ENCODE measurements at places on chromosomes 1 and 21. TPM values are rescaled to one million over a fixed set of nuclear protein-coding genes. Genes with fewer than 3 reads are reported as not detected.

DNA sequence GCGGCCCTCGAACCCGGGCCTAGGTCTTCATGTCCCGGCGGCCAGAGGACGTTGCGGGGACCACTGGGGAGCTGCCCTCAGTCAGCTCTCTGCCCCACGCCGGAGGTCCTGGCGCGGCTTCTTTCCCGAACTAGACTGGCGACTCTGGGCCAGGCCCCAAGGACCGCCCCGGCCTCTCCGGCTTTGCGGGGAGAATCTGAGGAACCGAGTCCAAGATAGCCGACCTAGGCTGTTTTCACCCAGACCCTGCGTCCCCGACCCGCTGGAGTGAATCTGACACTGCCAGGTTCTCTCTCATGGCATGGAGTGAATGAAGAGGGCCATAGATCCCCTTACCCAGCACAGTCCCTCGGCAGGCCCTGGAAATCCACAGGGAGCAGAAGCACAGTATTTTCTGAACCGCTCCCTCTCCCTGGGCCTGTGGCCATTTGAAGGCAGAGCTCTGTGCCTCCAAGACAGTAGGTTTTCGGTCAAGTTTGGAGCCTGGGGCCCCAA is 9.9 kb upstream of the BARHL2 start:
- peaks cover 5% of the 10 kb centered on the region for H3K27me3 ChIP-seq
- H3K27ac ChIP-seq, result no peak overlapping the region
- no peak for DNase-seq
- H3K36me3 ChIP-seq, result no peaks in the 10 kb centered on the region
- no peak overlapping the region for H3K4me3 ChIP-seq
- peaks cover under 1% of the 10 kb centered on the region for H3K4me1 ChIP-seq

- no peaks in the 10 kb centered on the region for H3K36me3 ChIP-seq
- no peak overlapping the region for H3K27ac ChIP-seq
- H3K4me1 ChIP-seq, result peaks cover 24% of the 10 kb centered on the region
- DNase-seq, result no peak
- H3K4me3 ChIP-seq, result peak overlapping the region; percentile 78
- no peaks in the 10 kb centered on the region for H3K27me3 ChIP-seq
Observed at GRCh38 chr1:64472040-64472376, 2.1 kb downstream of the CACHD1 start.

- H3K4me3 ChIP-seq, result no peak overlapping the region
- H3K27me3 ChIP-seq, result no peaks in the 10 kb centered on the region
Observed at GRCh38 chr1:25117233-25117823, 115.0 kb downstream of the SYF2 start.

DNA sequence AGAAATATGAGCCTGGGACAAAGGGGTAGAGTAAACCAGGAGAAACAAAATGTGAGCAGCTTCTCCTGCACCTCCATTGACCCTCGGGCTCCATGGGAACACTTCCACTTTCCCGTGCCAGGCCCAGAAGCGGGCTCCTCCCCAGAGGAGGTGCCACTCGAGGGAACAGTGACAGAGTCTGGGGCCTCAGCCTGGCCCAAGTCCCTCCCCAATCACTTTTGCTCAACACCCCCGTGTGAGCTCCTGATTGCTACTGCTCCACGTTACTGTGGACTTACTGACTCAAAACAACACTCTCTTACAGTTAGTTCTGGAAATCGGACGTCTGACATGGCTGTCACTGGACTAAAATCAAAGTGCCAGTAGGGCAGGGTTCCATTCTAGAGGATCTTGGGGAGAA is 17.7 kb upstream of the KLHDC7A start:
- no peak overlapping the region for H3K4me3 ChIP-seq
- no peaks in the 10 kb centered on the region for H3K36me3 ChIP-seq
- H3K27ac ChIP-seq, result no peak overlapping the region
- DNase-seq, result no peak
- peaks cover 33% of the 10 kb centered on the region for H3K27me3 ChIP-seq

DNA sequence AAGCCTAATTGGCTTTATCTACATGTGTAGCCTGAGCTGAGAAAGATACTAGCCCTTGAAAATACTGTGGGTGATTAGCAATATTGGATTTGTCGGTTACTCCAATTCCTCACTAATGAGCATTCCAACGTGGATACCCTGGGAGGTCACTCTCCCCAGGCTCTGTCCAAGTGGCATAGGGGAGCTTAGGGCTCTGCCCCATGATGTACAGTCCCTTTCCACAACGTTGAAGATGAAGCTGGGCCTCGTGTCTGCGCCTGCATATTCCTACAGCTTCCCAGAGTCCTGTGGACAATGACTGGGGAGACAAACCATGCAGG is 2.6 kb downstream of the RCC1 start:
- peak overlapping the region; percentile 82 for H3K4me3 ChIP-seq
- H3K27ac ChIP-seq, result peak overlapping the region; percentile 97
- no peak for DNase-seq
- H3K36me3 ChIP-seq, result peaks cover 26% of the 10 kb centered on the region
- H3K27me3 ChIP-seq, result no peaks in the 10 kb centered on the region
- peaks cover 23% of the 10 kb centered on the region for H3K4me1 ChIP-seq

DNA sequence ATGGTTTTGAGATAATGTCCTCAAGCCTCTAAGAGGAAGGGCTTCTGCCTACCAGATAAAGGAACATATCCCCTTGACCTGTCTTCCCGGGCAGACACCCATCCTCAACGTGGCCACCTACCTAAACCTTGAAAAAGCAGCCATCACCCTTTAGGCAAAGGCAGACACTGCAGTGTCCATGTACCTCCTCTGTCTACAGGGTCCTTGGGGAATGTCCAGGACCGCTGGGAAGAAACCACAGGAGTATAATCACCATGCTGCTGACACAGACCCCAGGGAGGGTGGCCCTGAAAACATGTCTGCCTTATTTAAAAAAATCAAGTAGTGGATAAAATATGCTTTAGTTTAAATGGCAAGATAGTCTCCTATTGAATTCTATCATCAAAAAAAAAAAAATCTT is 16.6 kb downstream of the BCAR3 start:
- peak overlapping the region; percentile 65 for H3K27ac ChIP-seq
- H3K4me1 ChIP-seq, result peaks cover 56% of the 10 kb centered on the region
- peaks cover 36% of the 10 kb centered on the region for H3K36me3 ChIP-seq
- DNase-seq, result no peak

DNA sequence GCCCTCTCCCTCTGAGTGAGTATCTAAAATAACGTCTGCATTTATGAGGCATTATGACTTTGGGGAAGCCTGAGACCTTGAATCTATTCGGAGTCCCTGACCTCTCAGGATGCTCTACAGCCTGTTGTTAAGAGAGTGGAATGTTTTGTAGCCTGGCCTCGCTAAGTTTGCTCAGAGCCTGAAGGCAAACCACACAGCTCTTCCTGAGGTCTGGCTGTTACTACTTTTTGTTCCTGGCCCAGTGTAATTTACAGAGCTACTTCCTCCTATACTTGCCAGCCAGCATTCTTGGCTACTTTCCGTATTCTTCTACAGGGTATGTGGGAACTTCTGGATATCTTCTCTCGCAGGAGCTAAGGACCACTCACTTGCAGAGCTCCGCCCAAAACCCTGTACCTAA is 3.6 kb upstream of the ZMYM4 start:
- H3K4me3 ChIP-seq, result no peak overlapping the region
- H3K27me3 ChIP-seq, result no peaks in the 10 kb centered on the region
- peaks cover 13% of the 10 kb centered on the region for H3K4me1 ChIP-seq
- no peaks in the 10 kb centered on the region for H3K36me3 ChIP-seq
- DNase-seq, result no peak

DNA sequence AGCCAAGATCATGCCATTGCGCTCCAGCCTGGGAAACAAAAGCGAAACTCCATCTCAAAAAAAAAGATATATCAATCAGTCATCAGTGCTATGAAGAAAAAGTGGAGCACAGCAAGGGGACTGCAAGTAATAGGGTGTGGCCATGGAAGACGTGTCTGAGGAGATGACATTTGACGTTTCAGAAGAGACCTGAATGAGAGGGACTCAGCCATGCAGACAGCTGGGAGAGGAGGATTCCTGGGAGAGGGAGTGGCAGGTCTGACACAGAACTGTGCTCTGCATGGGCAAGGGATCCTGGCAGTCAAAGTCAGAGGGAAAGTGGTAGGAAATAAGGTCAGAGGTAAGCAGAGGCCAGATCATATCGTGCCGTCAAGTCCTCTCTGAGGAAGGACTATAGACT is 3.3 kb downstream of the LAX1 start:
- H3K4me3 ChIP-seq, result no peak overlapping the region
- no peak overlapping the region for H3K27ac ChIP-seq
- no peaks in the 10 kb centered on the region for H3K36me3 ChIP-seq
- peaks cover 4% of the 10 kb centered on the region for H3K4me1 ChIP-seq

DNA sequence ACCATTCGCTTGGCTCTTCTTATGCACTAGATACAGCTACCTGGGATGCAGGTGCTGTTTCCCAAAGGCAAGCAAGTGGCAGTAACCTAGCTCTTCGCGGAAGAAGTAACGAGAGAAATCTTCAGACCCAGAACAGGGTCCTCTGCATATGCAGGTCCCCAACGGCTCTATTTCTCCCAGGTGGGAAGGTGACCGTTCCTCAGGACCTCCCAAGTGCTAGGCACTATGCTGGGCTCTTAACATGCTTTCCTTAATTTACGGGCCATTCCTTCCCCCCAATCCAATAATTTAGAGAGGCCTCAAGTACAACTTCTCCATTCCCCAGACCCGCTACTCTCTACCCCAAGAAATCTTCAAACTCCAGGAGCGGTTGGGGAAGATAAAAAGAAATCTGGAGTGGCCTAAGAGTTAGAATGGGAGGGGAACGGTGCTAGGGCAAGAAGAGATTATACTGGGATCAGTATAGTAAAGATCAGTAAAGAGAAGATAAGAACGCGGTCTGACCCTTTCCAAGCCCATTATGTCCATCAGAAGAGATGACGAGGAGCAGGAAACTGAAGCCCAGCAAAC is 410 bp downstream of the TXNDC12 start:
- peaks cover 10% of the 10 kb centered on the region for H3K4me1 ChIP-seq
- peaks cover 8% of the 10 kb centered on the region for H3K36me3 ChIP-seq
- DNase-seq, result no peak
- peak overlapping the region; percentile 80 for H3K27ac ChIP-seq

FNDC10 gene
- 8.4 TPM for total RNA-seq

CCDC181 gene
- not detected for total RNA-seq

GRCh38 chr21:25893191-25893590 is 158.4 kb downstream of the GABPA start:
- no peak overlapping the region for H3K27ac ChIP-seq
- H3K36me3 ChIP-seq, result peaks cover 8% of the 10 kb centered on the region
- H3K4me3 ChIP-seq, result no peak overlapping the region

- no peak for DNase-seq
- H3K4me3 ChIP-seq, result no peak overlapping the region
- no peak overlapping the region for H3K27ac ChIP-seq
- no peaks in the 10 kb centered on the region for H3K27me3 ChIP-seq
- no peaks in the 10 kb centered on the region for H3K4me1 ChIP-seq
Observed at GRCh38 chr1:235553112-235553551, 48.9 kb upstream of the B3GALNT2 start.

DNA sequence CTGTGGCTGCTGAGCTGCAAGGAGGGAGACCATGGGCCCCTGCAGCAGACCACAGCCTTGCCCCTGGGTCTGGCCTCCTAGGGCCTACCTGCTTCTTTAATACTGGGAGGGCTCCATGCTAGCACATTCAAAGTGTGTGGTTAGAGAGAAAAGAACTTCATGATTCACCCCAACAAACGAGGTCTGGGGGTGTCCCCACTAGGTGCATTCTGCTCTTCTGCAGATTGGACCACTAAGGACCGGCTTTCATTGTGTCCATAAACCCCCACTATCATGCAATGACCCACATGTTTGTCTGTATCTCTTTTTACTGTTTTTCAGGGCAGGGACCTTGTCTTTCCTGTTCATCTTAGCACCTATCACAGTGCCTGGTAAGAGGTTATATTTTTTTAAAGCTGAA is 185.4 kb downstream of the OMA1 start:
- H3K27ac ChIP-seq, result no peak overlapping the region
- no peaks in the 10 kb centered on the region for H3K36me3 ChIP-seq
- H3K27me3 ChIP-seq, result peaks cover 83% of the 10 kb centered on the region
- H3K4me1 ChIP-seq, result no peaks in the 10 kb centered on the region

DNA sequence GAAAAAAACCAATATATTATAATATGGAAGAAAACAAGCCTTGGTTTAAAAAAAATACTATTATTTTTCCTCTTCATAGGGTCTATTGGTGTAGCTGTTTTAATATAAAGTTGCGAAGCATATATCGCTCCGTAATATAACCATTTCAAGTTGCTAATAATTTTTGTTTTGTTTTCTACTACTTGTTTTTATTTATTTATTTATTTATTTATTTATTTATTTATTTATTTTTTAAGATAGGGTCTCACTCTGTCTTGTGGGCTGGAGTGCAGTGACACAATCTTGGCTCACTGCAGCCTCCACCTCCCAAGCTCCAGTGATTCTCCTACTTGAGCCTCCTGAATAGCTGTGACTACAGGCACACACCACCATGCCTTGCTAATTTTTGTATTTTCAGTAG is 46.4 kb downstream of the PRDM2 start:
- peaks cover 15% of the 10 kb centered on the region for H3K4me1 ChIP-seq
- H3K36me3 ChIP-seq, result no peaks in the 10 kb centered on the region
- no peaks in the 10 kb centered on the region for H3K27me3 ChIP-seq
- H3K27ac ChIP-seq, result no peak overlapping the region
- DNase-seq, result no peak

GRCh38 chr1:31595836-31596736 is 19.8 kb downstream of the TINAGL1 start:
- no peak for DNase-seq
- no peak overlapping the region for H3K27ac ChIP-seq
- no peaks in the 10 kb centered on the region for H3K27me3 ChIP-seq
- H3K4me1 ChIP-seq, result peaks cover 21% of the 10 kb centered on the region
- no peaks in the 10 kb centered on the region for H3K36me3 ChIP-seq

- no peaks in the 10 kb centered on the region for H3K4me1 ChIP-seq
- H3K4me3 ChIP-seq, result no peak overlapping the region
- no peak for DNase-seq
Observed at GRCh38 chr1:153356392-153357075, 1.1 kb upstream of the S100A9 start.

TRNP1 gene
- total RNA-seq, result 76.9 TPM

SYT6 gene
- not detected for total RNA-seq

GRCh38 chr1:224425279-224425884 is 9.2 kb downstream of the WDR26 start:
- H3K4me1 ChIP-seq, result no peaks in the 10 kb centered on the region
- H3K36me3 ChIP-seq, result peaks cover 55% of the 10 kb centered on the region
- DNase-seq, result no peak

Data from HCT116 (cell line).